ENCODE measurements at places on chromosomes 5 and 9. TPM values are rescaled to one million over a fixed set of nuclear protein-coding genes. Genes with fewer than 3 reads are reported as not detected.

The FST gene
- 12.7 TPM for total RNA-seq

The FGFR4 gene
- 8.0 TPM for total RNA-seq

The ARSI gene
- total RNA-seq: 19.1 TPM

The ANKRD18A gene
- total RNA-seq: 0.36 TPM

The TSC1 gene
- 65.1 TPM for total RNA-seq

The IL33 gene
- 4.7 TPM for total RNA-seq

The MRRF gene
- total RNA-seq: 39.2 TPM

The TAF11L10 gene
- not detected for total RNA-seq

The DNAI1 gene
- total RNA-seq: not detected

The PPP3R2 gene
- 0.34 TPM for total RNA-seq

The CCL21 gene
- total RNA-seq: not detected

The GAS1 gene
- 49.1 TPM for total RNA-seq

The PHF24 gene
- 0.62 TPM for total RNA-seq

The TNFAIP8 gene
- total RNA-seq: 26.5 TPM

The C9orf72 gene
- 22.9 TPM for total RNA-seq

The ARL14EPL gene
- 0.25 TPM for total RNA-seq

The SLC4A9 gene
- 2.5 TPM for total RNA-seq
